ENCODE measurements at places on chromosomes 5 and 9.

- no peak for DNase-seq
These were observed 484.4 kb downstream of the KDM4C start for GRCh38 chr9:7242126-7242525.

DNA sequence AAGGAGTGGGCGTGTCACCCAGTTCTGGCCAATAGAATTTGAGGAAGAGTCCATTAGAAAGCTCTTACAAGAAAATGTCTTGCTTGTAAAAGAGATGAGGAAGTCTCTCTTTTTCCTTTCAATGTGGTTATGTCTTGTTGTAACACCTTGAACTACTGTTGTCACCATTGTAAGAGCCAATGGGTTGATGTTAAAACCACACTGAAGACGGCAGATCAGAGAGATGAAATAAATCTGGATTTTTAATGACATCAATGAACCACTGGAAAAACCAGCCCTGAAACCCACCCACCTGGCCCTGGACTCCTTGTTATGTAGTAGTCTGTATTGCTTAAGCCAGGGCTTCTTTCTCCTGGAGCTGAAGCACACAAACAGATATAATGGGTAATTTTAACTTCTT, 83.8 kb upstream of the ERCC6L2 start:
- no peak for DNase-seq

- DNase-seq: no peak
These were observed 32.5 kb upstream of the RNU6ATAC start for GRCh38 chr9:134196911-134197310.

GRCh38 chr9:68493958-68494577, 46.6 kb downstream of the TMEM252 start:
- DNase-seq: no peak

DNA sequence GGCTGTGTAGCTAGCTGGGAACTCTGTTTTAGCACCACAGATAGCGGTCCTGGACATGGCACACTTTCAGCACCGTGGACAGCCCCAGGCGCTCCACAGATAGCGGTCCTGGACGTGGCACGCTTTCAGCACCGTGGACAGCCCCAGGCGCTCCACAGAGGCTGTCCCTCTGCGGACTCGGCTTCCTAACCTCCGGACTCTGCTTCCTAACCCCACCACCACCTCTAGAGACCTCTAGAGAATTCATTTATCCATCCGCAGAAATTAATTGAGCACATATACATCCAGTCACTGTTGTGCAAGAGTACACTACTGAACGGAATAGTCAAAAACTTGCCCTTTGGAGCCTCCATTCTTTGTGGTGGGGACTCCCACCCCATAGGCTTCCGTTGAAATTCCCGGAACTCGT, 27.4 kb downstream of the UNC5A start:
- peak; percentile 39 for DNase-seq

DNA sequence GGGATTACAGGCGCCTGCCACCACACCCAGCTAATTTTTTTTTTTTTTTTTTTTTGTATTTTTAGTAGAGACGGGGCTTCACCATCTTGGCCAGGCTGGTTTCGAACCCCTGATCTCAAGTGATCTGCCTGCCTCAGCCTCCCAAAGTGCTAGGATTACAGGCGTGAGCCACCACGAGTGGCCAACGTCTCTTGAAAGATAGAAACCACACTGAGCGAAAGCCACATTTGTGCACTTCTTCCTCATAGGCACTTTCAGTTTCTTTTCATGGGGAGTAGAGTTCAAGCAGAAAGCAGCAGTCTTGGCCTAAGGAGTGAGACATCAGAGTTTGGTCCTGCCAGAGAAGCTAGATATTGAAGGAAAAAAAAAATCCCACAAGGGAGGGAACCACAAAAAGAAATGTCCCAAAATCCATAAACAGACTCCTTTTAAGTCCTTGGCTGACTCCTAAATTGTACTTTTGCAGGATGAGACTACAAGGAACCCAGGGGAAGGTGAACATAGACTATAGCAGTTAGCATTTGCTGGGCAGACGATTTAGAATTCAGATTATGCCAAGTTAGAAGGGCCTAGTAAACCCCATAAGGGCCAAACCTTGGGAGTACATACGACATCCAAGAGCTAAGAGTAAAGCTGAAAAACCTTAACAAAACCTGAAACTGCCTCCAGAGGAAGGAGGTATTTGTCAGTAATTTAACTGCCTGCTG, 43.9 kb upstream of the GLIPR2 start:
- peak; percentile 27 for DNase-seq

DNA sequence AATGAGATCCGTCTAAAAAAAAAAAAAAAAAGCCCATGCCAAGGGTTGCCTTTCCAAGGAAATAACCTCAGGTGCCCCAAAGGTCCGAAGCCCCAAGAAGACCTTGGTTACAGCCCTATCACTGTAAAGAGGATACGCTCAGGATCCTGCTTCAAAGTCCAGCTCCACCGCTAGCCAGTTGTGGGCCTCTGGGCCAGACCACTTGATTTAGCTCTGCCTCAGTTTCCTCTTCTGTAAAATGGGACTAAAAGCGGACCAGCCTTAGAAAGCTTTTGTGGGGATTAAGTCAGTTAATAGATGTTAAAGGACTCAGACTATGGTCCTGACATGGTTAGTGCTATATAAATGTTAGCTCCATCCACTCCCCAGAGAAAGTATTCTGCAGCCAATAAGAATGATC, 48.7 kb upstream of the ORM1 start:
- no peak for DNase-seq

Measured in activated CD4-positive, alpha-beta T cell treated with anti-CD3 and anti-CD28 coated beads, Interleukin-2, amount 50 U/mL, for 24 hours (primary cell).